ENCODE measurements at places on chromosomes 6 and 20.
A peak's percentile ranks its signal among the peaks of the same experiment; 100 is the strongest.

DNA sequence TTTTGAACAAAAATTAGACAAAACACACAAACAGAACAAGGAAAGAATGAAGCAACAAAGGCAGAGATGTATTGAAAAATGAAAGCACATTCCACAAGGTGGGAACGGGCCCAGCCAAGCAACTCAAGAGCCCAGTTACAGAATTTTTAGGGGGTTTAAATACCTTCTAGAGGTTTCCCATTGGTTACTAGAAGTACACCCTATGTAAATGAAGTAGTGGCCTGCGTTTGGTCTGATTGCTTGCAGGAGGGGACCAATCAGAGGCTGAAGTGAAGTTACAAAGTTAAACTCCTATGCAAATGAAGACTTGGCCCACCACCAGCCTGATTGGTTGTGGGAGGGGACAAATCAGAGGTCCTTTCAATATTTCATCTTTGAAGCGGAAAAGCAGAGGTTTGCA is 593.7 kb upstream of the MMS22L start:
- no peak overlapping the region for H3K27ac ChIP-seq
- H3K27me3 ChIP-seq, result no peaks in the 10 kb centered on the region
- no peak for DNase-seq

GRCh38 chr6:52009466-52010140 is 77.8 kb downstream of the PKHD1 start:
- no peak for DNase-seq
- H3K4me3 ChIP-seq, result no peak overlapping the region
- H3K27me3 ChIP-seq, result no peaks in the 10 kb centered on the region
- no peak overlapping the region for H3K27ac ChIP-seq
- no peaks in the 10 kb centered on the region for H3K36me3 ChIP-seq

GRCh38 chr20:7426890-7427496 is 513.3 kb downstream of the HAO1 start:
- H3K27ac ChIP-seq, result no peak overlapping the region
- H3K27me3 ChIP-seq, result no peaks in the 10 kb centered on the region
- H3K36me3 ChIP-seq, result no peaks in the 10 kb centered on the region

DNA sequence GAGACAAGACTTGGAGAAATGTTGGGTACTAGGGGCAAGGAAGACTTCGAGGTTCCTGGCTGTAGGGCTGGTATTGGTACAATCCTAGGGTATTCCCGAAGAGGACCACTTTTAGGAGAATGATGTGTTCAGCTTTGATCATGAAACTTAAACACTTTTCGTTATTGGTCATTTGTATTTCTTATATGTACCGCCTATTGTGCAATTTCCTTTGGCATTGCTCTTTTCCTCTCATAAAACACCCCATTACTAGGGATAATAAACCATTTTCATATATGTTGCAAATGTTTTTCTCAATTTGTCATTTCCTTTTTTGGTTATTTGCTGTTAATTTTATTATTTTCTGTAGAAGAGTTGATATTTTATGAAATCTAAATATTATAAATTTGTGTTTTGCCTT is 18.9 kb upstream of the ARFGEF3 start:
- no peak overlapping the region for H3K4me3 ChIP-seq
- H3K4me1 ChIP-seq, result no peaks in the 10 kb centered on the region
- H3K27me3 ChIP-seq, result peaks cover under 1% of the 10 kb centered on the region
- no peaks in the 10 kb centered on the region for H3K36me3 ChIP-seq
- DNase-seq, result no peak

GRCh38 chr6:161233986-161234661 is 39.7 kb downstream of the AGPAT4 start:
- no peaks in the 10 kb centered on the region for H3K36me3 ChIP-seq
- H3K27ac ChIP-seq, result no peak overlapping the region
- no peaks in the 10 kb centered on the region for H3K27me3 ChIP-seq
- H3K4me3 ChIP-seq, result no peak overlapping the region
- no peaks in the 10 kb centered on the region for H3K4me1 ChIP-seq

- H3K4me1 ChIP-seq, result peaks cover 17% of the 10 kb centered on the region
- no peak overlapping the region for H3K27ac ChIP-seq
- no peaks in the 10 kb centered on the region for H3K27me3 ChIP-seq
Observed at GRCh38 chr6:136510782-136511181, 39.4 kb downstream of the MAP7 start.

GRCh38 chr6:71410681-71411080 is 122.1 kb downstream of the OGFRL1 start:
- peaks cover 13% of the 10 kb centered on the region for H3K4me1 ChIP-seq
- H3K4me3 ChIP-seq, result no peak overlapping the region
- DNase-seq, result no peak
- no peak overlapping the region for H3K27ac ChIP-seq
- no peaks in the 10 kb centered on the region for H3K36me3 ChIP-seq

GRCh38 chr20:40120827-40121226 is 568.2 kb downstream of the MAFB start:
- H3K4me1 ChIP-seq, result no peaks in the 10 kb centered on the region
- no peak overlapping the region for H3K4me3 ChIP-seq
- no peak for DNase-seq
- H3K27me3 ChIP-seq, result no peaks in the 10 kb centered on the region
- H3K27ac ChIP-seq, result no peak overlapping the region

DNA sequence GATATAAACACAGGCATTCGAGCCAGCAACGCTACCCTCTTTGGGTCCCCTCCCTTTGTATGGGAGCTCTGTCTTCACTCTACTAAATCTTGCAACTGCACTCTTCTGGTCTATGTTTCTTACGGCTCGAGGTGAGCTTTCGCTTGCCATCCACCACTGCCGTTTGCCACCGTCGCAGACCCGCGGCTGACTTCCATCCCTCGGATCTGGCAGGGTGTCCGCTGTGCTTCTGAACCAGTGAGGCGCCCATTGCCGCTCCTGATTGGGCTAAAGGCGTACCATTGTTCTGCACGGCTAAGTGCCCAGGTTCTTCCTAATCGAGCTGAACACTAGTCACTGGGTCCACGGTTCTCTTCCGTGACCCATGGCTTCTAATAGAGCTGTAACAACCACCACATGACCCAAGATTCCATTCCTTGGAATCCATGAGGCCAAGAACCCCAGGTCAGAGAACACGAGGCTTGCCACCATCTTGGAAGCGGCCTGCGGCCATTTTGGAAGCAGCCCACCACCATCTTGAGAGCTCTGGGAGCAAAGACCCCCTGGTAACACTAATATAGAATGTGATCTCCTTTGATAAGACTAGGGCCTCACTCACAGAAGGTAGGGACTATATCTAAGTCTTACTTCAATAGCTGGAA is 973 bp downstream of the UBD start:
- no peak for DNase-seq
- peaks cover 4% of the 10 kb centered on the region for H3K4me1 ChIP-seq
- H3K27me3 ChIP-seq, result peaks cover 45% of the 10 kb centered on the region
- H3K4me3 ChIP-seq, result no peak overlapping the region
- H3K27ac ChIP-seq, result no peak overlapping the region
- H3K36me3 ChIP-seq, result no peaks in the 10 kb centered on the region

GRCh38 chr20:54122189-54122588 is 51.6 kb downstream of the CYP24A1 start:
- no peaks in the 10 kb centered on the region for H3K36me3 ChIP-seq
- H3K27ac ChIP-seq, result no peak overlapping the region
- no peaks in the 10 kb centered on the region for H3K27me3 ChIP-seq

DNA sequence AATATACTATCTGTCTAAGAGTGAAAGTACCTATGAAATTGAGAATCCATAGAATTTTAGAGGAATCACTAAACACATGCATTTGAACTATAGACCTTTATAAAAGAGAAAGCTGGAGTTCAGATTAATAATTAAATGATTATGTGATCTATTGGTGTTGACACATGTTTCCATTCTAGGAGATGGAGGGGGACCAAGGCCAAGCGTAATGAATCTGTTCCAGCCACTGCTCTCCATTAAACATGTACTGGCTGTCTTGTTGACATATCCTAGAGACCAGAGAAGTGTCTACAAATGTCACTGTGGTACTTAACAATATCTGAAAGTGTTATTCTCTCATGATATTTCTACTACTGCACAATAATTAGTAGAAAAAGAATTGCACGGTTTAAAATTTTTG is 432.4 kb downstream of the BMP2 start:
- H3K4me1 ChIP-seq, result no peaks in the 10 kb centered on the region
- no peak overlapping the region for H3K4me3 ChIP-seq
- no peak for DNase-seq
- no peak overlapping the region for H3K27ac ChIP-seq

GRCh38 chr6:108039681-108040080 is 34.9 kb downstream of the OSTM1 start:
- H3K4me1 ChIP-seq, result no peaks in the 10 kb centered on the region
- H3K36me3 ChIP-seq, result peaks cover 27% of the 10 kb centered on the region
- H3K4me3 ChIP-seq, result no peak overlapping the region

GRCh38 chr6:16540804-16541752 is 220.2 kb downstream of the ATXN1 start:
- no peaks in the 10 kb centered on the region for H3K4me1 ChIP-seq
- no peaks in the 10 kb centered on the region for H3K36me3 ChIP-seq
- peak overlapping the region; percentile 3 for H3K27ac ChIP-seq
- no peak for DNase-seq
- H3K4me3 ChIP-seq, result no peak overlapping the region

- no peaks in the 10 kb centered on the region for H3K4me1 ChIP-seq
- no peak overlapping the region for H3K4me3 ChIP-seq
- H3K27me3 ChIP-seq, result no peaks in the 10 kb centered on the region
Observed at GRCh38 chr6:53032849-53033248, 32.4 kb upstream of the FBXO9 start.

DNA sequence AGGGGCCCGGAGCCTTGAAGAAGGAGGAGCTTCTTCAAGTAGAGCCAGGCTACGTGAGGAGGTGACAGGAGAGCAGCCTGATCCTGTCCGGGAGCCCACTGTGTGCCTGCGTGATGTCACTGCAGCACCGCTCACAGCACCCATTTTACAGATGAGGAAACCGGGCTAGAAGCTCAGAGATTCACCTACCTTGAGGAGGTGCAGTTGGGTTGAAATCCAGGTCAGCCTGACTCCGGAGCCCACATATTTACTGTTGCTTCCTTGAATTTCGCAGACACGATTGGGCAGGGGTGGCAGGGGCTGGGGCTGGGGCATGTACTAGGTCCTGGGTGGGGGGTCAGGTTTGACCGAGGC is 12.5 kb downstream of the VSTM2L start:
- H3K4me1 ChIP-seq, result peaks cover 25% of the 10 kb centered on the region
- peaks cover 91% of the 10 kb centered on the region for H3K27me3 ChIP-seq
- DNase-seq, result no peak
